NCI-H460 (cell line): ENCODE measurements at places on chromosomes 3 and 15. TPM values are rescaled to one million over a fixed set of nuclear protein-coding genes. Genes with fewer than 3 reads are reported as not detected.

GOLGA6C gene
- total RNA-seq: not detected in 2 replicates

PRR20G gene
- not detected in 2 replicates for total RNA-seq

CLRN1 gene
- total RNA-seq: not detected in 2 replicates

DNA sequence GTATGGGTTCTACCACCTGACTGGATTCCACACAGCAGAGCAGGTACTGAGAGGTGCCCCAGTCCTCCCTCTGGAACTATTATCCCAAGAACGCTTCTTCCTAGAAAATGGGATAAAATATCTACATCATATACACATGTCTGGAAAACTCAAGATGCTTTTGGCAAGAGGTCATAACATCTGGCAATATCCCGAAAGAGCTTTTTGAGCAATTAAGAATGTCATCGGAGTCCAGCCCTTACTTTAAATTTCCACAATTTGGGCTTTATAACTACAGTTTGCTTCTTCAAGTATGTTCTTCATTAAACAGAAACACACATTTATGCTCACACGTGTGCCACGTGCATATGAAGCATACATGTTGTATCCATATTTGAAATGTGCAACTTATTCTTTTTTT, 365.9 kb upstream of the THBS1 start:
- DNase-seq: no peak

- DNase-seq: no peak
Measured at GRCh38 chr15:67607959-67608637, 65.6 kb downstream of the MAP2K5 start.

- DNase-seq: no peak
Measured at GRCh38 chr3:39011191-39011736, 40.5 kb downstream of the SCN11A start.

- DNase-seq: no peak
Measured at GRCh38 chr3:119562307-119562961, 3.0 kb upstream of the CD80 start.

DNA sequence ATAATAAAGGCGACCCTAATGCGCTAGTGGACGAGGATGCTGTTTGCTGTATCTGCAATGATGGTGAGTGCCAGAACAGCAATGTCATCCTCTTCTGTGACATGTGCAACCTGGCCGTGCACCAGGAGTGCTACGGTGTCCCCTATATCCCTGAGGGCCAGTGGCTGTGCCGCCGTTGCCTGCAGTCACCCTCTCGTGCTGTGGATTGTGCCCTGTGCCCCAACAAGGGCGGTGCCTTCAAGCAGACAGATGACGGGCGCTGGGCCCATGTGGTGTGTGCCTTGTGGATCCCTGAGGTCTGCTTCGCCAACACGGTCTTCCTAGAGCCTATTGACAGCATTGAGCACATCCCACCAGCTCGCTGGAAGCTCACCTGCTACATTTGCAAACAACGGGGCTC, 7.6 kb downstream of the BRPF1 start:
- DNase-seq: no peak

- no peak for DNase-seq
Measured at GRCh38 chr15:27673766-27674445, 425.2 kb downstream of the OCA2 start.

DNA sequence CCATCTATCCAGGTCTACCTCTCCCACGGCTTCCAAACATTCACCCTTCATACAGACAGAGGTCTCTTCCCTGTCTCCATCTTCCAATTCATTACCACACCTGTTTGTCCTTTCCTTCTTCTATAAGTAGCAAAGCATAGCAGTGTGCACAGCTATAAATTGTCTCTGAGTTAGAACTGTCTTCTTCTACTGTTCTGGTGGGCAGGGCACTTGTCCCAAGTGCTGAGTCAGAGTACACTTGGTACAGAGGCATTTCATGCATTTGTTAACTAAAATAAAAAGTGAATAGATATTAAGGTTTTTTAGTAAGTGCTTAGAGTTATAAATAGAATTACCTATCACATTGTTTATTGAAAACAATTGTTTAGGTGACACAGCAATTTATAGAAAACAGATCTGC, 150.1 kb upstream of the CCDC54 start:
- no peak for DNase-seq

DNA sequence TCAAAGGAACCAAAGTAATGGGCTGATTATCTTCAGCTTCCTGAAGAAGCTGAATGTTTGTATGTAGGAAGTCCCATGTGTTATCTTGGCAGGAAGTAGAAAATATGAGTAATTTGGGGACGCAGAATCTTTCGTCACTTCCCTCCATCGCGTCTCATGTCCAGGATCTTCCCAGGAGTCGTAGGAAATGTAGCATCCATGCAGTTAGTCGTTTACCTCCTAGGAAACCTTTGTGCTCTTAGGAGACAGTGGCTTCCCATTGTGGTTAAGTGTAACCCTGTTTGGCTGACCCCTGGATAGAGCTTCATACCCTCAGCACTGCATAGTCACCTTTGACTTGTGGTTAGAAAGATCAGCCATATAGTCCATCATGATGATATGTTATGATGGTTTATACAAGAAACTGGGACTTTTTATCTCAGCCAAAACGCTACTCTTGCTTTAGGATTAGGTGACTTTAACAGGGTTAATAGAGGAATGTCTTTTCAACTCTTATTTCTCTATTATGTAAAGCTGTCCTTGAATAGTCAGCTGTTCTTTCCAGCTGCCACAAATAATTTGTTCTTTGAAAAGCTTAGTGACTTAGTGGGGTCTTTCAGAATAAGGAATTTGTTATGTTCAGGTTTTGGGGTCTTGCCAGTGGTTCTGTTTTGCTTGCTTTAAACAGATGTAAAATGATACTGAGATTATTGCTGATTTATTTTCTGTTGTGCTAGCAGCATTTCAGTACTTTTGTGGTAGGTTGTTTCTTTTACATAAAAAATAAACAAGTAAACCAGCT, 92.2 kb downstream of the KLHL25 start:
- no peak for DNase-seq

DNA sequence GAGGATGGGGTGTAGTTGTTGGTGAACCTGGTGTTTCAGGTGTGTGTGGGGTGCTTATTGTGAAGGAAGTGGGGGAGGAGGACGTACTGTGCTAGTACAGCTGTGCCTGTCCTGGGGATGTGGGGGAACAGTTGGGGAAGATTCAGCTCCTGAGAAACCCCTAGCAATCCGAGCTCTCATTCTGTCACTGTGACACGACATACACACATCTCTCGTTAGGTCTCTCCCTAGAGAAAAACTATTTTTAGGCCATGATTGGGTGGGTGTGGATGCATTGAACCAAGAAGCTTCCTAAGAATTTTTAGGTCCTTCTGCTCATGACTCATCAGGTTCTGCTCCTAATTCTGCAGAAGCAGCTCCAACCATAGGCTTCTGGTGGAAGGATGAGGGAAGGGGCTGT, 54.3 kb downstream of the SLC30A4 start:
- no peak for DNase-seq

GRCh38 chr3:72786668-72787067, 61.6 kb downstream of the SHQ1 start:
- no peak for DNase-seq

DNA sequence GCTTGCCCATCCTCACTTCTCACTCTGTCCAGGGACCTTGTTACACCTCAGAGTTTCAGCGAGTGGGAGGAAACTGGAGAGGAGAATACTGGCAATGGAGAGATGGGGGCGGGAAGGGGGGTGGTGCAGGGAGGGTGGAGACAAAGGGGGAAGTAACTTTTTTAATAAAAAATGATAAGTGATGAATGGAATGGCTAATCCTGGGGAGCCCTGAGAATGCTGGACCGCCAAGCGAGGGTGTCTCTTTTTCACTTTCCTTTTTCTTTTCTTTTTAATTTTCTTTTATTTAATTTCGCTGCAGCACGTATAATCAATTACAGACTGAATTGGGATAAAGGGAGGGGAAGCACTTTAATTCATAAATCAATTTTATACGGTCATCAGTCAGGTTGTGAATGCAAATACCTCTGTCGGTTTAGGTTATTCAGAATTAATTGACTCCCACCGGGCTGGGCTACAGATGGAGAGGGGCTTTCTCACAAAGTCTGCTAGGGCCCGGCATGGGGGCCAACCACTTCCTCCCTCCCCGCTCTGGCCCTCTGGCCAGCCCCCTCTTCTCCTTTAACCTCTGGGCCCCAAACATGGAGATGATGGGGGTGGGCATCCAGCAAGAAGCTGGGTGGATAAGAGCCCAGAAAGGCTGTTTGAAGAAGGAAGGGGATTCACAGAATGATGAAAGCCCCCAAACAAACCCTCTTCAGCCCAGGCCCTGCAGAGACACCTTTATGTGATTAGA, 106.8 kb upstream of the BOC start:
- no peak for DNase-seq

GRCh38 chr3:120357807-120358206, 8.7 kb upstream of the LRRC58 start:
- DNase-seq: no peak

DNA sequence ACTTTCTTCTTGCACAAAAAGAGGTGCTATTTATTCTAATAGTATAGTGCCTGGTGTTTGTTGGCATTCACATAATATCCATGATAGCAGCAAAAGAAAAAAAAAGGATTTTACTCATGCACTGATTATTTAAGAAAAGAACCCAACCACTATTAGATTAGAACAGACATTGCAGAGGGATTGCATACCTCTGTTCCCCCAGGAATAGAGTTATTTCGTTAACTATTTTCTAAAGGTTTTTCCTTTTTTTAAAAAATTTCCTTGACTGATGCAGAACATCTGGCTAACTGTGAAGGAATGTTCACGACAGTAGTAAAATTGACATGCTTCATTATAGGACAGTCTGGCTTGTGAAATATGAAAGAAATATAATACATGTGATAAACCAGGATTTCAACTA, 136.6 kb upstream of the PTX3 start:
- no peak for DNase-seq

DNA sequence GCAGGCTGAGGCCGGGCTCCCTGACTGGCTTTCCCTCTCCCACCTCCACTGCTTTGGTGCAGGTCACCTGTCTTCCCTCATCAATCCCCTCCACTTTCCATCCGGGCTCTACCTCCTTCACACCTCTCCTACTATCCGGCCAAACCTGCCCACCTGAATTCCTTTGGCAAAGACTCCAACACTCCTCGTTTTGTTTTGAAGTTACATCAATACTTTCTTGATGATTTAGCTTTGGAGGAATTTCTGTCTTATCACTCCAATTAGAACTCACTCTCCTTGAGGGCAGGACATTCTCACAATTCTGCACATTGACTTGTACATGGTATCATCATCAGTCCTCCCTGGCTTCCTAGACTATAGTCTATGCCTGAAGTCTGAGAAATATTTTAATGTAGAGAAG, 20.4 kb downstream of the LDHAL6B start:
- no peak for DNase-seq

GRCh38 chr3:141129541-141130011, 78.4 kb downstream of the SPSB4 start:
- no peak for DNase-seq

DNA sequence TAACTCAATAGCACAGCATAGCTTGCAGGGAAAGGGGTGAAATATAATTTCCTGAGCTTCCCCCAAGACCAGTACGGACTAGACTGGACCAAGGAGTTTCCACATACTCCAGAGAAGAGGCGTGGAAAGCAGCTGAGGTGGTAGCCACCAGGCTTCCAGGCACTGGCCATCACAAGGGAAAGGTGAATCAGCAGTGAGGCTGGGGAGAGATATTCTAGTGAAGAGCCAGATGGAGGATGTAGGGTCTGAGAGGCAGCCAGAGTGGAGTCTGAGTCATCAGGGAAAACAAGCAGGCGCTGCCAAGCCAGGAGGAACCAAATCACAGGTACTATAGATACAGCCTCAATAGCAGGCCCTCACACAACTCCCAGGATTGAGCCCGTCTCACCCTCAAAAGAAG, 9.6 kb upstream of the RASA2 start:
- no peak for DNase-seq
